ENCODE measurements at places on chromosomes 13 and 19.

DNA sequence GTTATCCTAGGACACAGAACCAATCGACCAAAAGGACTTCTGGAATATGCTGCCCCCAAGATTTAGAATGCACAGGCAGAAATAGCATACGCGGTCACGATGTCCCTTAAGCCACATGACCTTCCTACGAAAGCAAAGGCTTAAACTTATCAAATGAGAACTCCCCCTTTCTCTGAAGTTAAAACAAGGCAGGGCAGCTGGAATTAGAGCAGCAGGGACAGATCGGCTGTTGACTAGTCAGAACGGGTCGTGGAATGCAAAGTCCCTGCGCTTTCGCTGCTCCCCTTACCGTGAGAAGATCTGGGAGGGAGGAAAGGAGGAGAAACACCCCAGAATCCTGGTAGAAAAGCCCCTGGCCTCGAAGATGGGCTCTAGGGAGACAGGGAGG, 799 bp upstream of the USPL1 start:
- DNase-seq: no peak

GRCh38 chr13:94031609-94032008, 447.9 kb downstream of the DCT start:
- DNase-seq: no peak

GRCh38 chr13:90070362-90070761, 1277.1 kb upstream of the MIR17HG start:
- DNase-seq: no peak

GRCh38 chr13:41520660-41521630, 63.6 kb downstream of the RGCC start:
- DNase-seq: no peak

GRCh38 chr13:53191091-53191490, 162.5 kb downstream of the OLFM4 start:
- DNase-seq: no peak

GRCh38 chr19:8607386-8607785, 3.1 kb downstream of the ADAMTS10 start:
- DNase-seq: no peak

- no peak for DNase-seq
Observed at GRCh38 chr13:106700007-106700406, 132.1 kb upstream of the ARGLU1 start.

GRCh38 chr13:26721251-26722121, 39.1 kb downstream of the GPR12 start:
- DNase-seq: no peak

GRCh38 chr19:36771261-36772231, 1.1 kb downstream of the ZNF850 start:
- peak; percentile 5 for DNase-seq

DNA sequence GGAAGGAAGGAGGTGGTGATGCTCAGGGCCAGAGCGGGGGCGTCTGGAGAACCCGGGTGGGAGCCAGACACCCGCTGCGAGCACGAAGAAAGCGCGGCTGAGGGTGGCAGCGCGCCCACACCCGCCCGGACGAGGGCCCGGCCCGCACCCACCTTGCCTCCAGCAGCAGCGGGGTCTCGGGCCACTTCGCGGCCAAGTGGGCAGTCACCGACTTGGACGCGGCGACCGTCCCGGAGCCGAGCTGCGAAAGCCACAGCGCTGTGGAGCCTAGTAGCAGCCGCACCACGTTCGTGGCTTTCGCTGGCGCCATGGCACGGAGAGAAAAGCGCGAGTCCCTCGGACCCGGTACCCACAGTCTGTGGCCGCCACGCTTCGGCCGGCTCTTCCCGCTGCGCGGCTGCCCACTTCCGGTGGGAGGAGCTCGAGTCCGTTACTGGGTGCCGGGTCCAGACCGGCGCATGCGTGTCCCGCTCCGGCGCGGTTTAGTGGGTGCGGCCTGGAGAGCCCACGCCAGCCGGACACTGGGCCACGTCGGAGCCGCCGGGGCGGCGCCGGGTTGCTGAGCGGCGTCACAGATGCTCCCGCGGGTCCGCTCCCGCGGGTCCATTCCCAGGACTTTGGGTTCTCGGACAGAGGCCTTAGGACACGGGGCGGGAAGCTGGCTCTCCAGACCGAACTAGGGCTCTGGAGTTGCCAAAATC, at the start of gene UGGT2:
Gene UGGT2, minus strand, starts transcription at position 399 of the 701 bp plus-strand sequence. Its CDS starts 89 bp downstream, at position 310.
- DNase-seq: no peak

DNA sequence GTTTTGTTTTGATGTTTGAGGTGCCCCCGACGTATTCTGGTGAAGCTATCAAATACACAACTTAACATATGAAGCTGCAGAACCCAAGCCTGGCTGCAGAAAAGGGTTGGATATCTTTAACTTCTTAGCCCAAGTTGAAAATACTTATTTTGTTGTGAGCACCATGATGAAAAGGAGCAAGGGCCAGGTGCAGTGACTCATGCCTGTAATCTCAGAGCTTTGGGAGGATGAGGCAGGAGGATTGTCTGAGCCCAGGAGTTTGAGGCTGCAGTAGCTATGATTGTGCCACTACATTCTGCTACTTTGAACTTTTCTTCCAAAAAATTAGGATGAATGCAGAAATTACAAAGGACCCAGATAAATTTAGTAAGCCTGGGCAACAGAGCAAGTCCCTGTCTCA, 44.1 kb upstream of the UBE2L5 start:
- no peak for DNase-seq
